ENCODE measurements at places on chromosomes 5 and 9.

DNA sequence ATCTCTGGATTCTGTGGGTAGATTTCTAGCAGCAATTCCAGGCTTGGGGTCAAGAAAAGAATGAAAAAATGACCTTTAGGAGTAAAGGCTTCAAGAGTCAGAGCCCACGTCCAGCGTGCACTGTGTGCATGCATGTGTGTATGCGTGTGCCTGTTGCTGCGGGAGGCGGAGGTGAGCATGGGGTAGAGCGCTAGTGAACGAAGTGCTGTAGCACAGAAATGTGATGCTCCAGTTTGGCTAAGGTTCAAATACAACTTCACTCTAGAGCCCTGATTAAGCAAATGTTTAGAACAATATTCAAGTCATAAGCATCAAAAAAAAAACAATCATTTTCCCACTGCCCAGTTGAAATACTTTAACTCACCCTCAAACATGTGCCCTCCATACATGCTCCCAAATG lies 403.9 kb downstream of the ZNF608 start:
- no peak for DNase-seq

DNA sequence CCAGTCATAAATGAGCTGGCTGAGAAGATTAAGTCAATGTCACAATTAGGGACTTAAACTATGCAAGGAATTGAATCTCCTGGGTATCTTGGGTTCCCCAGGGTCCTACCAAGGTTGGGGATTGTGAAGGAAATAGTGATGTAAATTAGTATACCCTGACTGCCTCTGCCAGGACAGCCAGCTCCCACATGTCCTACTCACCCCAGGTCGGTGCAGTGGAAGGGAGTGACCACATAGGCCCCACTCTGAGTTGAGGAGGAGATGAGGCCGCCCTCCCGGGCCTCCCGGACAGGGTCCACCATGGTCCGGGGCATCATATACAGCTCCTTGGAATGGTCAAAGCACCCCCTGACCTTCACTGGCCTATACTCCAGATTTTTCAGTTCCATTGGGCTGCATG lies 2.7 kb downstream of the SURF1 start:
- DNase-seq: no peak

GRCh38 chr9:116789081-116789480 lies 102.0 kb downstream of the TRIM32 start:
- DNase-seq: no peak

- no peak for DNase-seq
These were observed 37.5 kb downstream of the SPRY4 start for GRCh38 chr5:142287096-142287972.

DNA sequence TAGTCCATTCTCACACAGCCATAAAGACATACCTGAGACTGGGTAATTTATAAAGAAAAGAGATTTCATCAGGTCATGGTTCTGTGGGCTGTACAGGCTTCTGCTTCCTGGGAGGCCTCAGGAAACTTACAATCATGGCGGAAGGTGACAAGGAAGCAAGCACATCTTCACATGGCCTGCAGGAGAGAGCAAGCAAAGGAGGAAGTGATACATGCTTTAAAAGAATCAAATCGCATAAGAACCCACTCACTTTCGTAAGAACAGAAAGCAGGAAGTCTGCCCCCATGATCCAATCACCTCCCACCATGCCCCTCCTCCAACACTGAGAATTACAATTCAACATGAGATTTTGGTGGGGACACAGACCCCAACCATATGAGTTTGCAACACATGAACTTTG lies 5.1 kb upstream of the FBXO38 start:
- no peak for DNase-seq

DNA sequence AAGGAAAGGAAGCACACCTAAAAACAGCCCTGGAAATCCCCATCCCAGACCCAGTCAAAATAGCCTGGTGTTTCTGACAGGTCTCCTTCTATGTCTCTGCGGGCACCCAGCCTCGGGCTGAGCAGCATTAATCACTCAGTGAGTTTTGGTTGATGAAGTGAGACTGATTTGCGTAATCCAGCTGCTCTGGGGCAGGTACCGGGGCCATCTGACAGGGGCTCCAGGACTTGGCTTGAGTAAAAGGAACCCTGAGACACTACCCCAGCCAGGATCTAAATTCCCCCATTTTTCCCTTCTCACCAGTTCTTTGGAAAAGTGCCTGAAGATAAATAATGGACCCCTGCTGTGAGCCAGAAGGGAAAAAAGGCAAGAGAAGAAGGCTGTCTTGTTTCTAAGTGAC lies 596 bp downstream of the SLC28A3 start:
- no peak for DNase-seq

DNA sequence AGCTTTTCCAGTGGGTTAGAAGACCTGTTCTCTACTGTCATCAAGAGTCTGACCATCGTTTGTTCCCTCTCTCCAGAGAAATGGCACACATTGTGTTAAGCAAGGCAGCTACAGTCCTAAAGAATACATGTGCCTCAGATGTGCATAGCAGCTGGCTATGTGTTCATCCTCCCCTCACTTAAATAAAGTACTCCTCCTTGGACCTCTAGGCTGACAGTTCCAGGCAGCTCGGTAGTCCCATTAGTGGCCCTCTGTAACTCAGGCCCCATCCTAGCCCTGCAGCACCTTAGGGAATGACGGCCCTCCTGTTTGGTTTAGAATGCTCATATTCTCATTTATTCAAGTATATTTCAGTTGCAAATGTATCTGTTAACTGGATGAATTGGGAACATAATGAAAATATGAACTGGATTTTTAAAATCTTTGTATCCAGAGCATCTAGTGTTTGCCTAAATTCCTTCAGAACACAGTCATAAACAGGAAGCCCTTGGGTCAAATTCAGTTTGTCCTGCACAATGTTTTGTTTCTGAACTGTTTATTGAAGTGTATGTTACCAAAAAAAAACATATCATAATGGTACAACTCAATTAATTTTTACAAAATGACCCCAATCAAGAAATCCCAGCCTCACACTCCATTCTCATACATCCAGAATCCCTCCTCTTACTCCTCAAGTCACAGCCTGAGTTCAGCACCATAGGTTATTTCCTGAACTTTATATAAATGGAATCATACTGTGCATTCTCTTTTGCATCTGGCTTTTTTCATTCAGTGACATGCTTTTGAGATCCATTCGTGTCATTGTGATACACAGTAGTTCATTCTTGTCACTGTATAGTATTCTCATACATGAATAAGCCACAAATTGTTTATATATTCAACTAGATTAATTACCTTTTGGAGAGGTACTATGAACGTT lies 1.6 kb upstream of the ASPN start:
- no peak for DNase-seq

GRCh38 chr9:101668421-101668820 lies 70.0 kb downstream of the GRIN3A start:
- DNase-seq: no peak

DNA sequence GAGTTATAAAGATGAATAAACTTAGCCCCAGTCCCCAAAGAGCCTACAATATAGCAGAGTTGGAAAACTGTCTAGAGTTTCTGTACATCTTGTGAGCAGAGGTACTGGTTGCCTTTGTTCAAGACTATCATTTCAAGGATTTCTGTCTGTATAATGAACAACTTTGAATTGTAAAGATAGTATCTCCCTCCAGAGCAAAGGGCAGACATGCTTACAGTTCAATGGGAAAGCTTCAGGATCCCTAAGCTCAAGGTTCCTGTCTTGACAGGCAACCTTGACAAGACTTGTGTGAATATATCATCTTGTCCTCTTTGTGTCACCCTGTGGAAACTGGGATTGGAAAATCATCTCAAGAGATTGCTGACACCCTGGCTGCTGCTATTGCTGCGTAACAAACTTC lies 242.8 kb upstream of the VLDLR start:
- no peak for DNase-seq

- no peak for DNase-seq
These were observed 9.7 kb downstream of the ANKRD33B start for GRCh38 chr5:10573487-10574145.

GRCh38 chr5:166119506-166119905 lies 2171.9 kb upstream of the WWC1 start:
- DNase-seq: no peak

- no peak for DNase-seq
These were observed 706.1 kb upstream of the PTPRD start for GRCh38 chr9:11318946-11319345.

GRCh38 chr5:153813901-153814300 lies 224.8 kb downstream of the FAM114A2 start:
- DNase-seq: no peak

GRCh38 chr9:98107926-98108325 lies 11.1 kb downstream of the TRIM14 start:
- DNase-seq: no peak

GRCh38 chr5:100303216-100303615 lies 232.0 kb upstream of the FAM174A start:
- no peak for DNase-seq

DNA sequence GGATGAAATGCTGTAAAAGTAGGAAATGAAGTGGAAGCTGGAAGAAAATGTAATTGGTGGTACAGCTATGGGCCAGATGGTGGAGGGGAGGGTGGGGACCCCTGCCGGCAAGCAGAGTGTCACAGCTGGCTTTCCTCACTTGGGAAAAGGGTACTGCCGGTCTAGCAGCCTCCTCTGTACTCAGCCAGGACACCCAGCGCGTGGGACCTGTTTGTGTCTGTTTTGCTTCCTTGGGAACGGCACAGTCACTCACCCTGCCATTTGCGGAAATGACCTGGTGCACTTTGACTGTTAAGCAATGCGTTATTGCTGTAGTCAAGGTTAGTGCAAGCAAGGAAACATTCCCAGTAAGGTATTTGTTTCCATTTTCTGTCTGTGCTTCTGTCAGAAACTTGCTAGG lies 10.1 kb downstream of the TMEM252 start:
- DNase-seq: no peak

- no peak for DNase-seq
These were observed 10.3 kb downstream of the FAT2 start for GRCh38 chr5:151580858-151581257.

- peak; percentile 5 for DNase-seq
These were observed 7.2 kb downstream of the GAPT start for GRCh38 chr5:58498340-58498942.

GRCh38 chr5:140143521-140144258 lies 18.0 kb downstream of the IGIP start:
- no peak for DNase-seq

GRCh38 chr5:66993882-66994281 lies 202.7 kb downstream of the CD180 start:
- no peak for DNase-seq

- DNase-seq: no peak
These were observed 35.7 kb upstream of the TXN start for GRCh38 chr9:110291921-110292557.

DNA sequence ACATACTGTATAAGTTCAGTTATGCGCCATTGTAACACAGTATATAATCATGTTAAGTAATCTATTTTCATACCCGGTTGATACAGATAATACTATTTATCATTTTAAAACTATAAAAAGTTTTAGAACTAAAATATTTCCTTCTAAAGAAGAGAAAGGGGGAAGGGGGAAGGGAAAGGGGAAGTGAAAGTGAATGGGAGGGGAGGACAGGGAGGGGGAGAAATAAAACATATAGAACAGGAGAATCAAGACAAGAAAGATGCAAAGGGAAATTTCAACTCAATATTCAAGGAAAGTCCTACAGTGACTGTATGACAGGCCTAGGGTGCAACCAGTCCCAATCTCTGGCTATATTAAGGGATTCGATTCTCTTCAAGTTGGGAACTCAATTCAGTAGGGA lies 1278.8 kb downstream of the MAT2B start:
- no peak for DNase-seq

DNA sequence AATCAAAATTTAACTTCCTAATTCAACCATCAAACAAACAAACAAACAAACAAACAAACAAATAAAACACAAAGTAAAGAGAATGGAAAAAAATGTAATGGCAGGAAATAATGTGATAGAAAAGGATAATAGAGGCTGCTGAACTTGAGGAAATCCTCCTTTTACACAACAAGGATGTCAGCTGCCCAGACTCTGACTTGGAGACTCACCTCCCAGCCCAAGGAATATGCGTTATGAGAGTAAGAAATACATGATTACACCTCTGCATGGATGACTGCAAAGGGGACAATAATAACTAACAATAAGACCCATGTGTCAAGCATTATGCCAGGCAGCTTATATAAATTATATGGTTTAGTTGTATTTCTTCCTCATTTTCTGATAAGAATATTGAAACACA lies 46.6 kb upstream of the JAK2 start:
- no peak for DNase-seq

GRCh38 chr5:112440031-112440430 lies 21.0 kb upstream of the EPB41L4A start:
- no peak for DNase-seq

DNA sequence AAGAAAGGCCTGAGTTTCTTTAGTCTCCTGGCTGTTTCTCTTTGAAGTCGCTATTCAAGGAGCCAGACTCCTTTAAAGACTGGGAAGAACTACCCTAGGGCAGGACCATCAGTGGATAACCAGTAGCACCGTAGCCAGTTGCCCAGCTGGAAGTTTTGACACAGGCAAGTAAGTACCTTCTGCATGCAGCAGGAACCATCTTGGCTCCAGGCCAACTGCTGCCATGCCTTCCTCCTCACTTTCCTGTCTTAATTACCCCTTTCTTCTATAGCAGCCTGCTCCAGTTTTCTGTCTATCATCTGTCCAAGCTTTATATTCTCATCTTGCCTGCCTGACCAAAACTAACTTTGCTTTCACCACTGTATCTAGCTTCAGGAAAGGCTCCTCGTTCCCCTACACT lies 149.7 kb upstream of the SV2C start:
- no peak for DNase-seq

DNA sequence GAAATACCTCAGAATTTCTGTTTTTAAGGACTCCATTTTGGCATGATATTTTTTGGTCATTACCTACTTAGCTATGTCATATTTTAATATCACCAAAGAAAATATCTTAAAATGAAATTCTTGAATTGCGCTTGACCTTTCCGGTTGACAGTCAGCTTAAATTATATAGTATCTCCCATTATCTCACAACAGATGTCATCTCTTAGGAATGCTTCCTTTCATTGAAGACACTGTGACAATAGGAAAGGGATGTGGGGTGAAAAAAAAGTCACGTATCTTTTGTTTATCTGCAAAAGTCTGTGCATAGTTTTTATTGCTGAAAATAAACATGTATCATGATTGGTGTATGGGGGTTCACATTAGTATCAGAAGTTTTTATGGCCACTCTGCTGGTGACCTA lies 105.8 kb downstream of the INVS start:
- no peak for DNase-seq

DNA sequence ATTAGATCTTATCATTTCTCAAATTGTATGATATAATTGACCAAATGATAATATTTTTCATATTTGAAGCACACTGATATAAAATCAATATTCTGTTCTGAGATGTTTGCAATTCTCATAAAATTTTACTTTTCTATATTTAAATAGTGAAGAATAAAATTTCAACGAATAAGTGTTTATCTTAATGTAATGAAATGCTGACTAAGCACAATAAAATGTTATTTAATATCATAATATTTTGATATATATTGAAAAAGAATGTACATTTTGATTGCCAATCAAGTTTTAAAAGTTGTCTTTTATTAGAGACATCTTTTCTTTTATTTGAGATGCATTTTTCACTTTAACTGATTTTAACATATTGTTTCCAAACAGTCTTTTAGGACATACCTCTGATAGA lies 416.1 kb downstream of the TAF11L14 start:
- DNase-seq: no peak

GRCh38 chr9:123509646-123510045 lies 153.6 kb downstream of the CRB2 start:
- no peak for DNase-seq

- DNase-seq: no peak
These were observed 230.6 kb upstream of the CD180 start for GRCh38 chr5:67426961-67427849.

GRCh38 chr5:60670749-60671148 lies 29.2 kb downstream of the DEPDC1B start:
- DNase-seq: no peak
